Mesendoderm (in vitro differentiated cells): ENCODE measurements at places on chromosomes 12 and 14.

- DNase-seq, result no peak
Observed at GRCh38 chr14:80344208-80344607, 132.9 kb upstream of the DIO2 start.

DNA sequence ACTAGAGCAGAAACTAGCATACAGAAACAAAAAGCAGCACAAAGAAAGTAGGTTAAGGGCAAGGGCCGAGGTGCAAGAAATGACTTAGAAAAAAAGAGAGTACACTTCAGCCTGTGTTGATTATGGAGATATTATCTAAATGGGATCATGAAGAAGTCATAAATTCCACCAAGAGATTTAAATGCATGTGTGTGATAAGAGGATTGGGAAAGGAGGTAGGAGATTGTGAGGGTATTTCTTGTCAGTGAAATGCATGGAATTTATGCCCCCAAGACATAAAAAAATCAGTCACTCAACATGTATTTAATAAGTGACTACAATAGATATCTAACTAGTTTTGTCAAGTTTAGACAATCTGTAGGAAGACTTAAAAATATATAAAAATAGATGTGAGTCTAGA is 976.2 kb upstream of the LRFN5 start:
- peak; percentile 59 for DNase-seq

DNA sequence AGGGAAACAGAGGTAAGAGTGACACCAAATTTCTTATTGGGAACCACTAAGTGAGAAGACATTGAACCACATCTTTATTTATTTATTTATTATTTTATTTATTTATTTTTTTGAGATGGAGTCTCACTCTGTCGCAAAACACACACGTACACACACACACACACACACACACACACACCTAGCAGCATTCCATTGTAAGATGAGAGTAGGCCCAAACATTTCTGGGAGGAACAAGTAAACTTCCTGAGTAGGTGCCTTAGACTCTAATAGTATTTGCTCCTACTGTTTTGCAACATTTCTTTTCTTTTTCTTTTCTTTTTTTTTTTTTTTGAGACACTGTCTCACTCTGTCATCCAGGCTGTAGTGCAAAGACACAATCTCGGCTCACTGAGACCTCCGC is 7.1 kb upstream of the CDC42BPB start:
- DNase-seq, result no peak

GRCh38 chr14:104429291-104429861 is 150.2 kb upstream of the C14orf180 start:
- DNase-seq, result no peak
